ENCODE measurements at places on chromosomes 3 and 15. TPM values are rescaled to one million over a fixed set of nuclear protein-coding genes. Genes with fewer than 3 reads are reported as not detected.

PGBD4 gene
- 3.9 TPM for total RNA-seq

PLIN1 gene
- not detected for total RNA-seq

DNA sequence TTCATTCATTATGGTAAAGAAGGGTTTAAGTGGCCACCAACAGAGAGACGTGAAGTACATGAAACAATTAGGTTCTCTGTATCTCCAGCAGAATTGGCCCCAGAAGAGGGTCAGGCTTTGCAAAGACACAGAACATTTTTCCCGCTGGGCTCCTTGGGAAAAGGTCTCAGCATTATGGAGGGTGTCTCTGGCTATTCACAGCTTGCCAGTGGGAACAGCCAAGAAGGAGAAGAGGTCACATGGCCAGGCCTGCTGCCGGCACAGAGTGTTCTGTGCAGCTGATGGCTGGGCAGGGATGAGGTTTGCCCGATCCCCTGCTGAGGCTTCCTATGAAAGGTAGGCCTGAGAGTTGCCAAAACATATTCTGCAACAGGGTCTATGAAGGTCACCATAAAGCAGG, 77.8 kb upstream of the LPP start:
- no peak for DNase-seq

DNA sequence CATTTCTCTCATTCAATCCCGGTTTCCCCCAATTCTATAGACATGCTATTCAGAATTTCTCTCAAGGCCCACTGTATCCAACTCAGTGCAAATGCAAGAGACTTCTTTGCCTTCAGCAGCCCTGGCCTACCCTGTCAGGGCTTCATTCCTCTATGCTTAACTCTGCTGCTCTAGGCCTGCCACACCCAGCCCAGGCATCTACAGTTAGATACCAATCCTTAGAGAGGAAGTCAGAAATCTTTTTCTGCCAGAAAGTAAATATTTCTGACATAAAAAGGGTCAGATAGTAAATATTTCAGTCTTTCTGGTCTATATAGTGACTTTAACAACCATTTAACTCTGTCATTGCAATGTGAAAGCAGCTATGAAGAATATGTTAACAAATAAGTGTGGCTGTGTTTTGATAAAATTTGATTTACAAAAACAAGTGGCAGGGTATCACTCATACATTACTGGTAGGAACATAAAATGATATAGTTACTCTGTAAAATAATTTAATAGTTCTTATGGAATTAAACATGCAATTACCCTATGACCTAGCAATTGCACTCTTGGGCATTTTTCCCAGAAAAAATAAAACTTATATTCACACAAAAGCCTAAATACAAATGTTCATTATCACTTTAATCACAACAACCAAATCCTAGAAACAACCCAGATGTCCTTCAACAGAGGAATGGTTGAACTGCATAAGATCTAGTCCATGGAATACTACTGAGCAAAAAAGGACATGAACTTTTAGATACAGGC, 942.0 kb downstream of the SQOR start:
- no peak for DNase-seq

SST gene
- not detected for total RNA-seq

MAPKBP1 gene
- total RNA-seq = 26.3 TPM

- no peak for DNase-seq
Observed at GRCh38 chr15:34012461-34013028, 26.5 kb downstream of the AVEN start.

LRRC31 gene
- total RNA-seq = not detected

SLC6A11 gene
- total RNA-seq = not detected

NCK1 gene
- 33.4 TPM for total RNA-seq

DNA sequence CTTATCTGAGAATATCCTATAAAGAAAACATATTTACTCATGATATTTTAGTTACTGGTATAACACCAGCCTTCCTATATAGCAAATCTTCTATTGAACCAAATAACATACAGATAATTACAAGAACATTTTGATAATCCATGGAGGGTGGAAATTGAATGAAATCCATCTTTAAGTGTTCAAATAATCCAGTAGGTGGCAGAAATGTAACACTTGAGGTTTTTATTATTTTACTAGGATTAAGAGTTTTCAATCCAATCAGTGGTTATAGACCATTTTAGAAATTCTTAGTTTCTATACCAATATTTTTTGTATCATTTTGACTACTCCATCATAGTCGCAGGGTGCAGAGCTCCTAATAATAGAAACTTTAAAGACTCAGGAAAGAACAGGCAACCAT, 101.9 kb upstream of the KCNH8 start:
- no peak for DNase-seq

GOLGA6L4 gene
- total RNA-seq = 1.0 TPM

TUSC7 gene
- not detected for total RNA-seq

FOXB1 gene
- total RNA-seq = 1.2 TPM

DNA sequence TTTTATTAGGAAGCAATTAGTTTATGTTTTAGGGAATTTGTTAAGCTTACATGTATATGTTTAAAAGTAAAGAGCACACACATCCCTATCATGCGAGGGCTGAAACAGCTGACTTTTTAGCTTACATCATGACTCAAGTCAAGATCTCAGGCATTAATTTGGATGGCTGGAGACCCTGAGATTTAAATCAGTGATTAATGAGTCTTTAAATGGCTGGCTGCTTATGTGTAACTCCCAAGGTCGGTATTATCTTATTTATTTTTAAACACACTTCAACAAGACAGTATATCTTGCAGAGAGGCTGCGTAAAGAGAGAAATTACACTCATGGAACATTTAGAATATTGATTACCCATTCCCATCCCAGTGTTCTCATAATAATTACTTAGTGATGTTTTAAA, 169.4 kb downstream of the KBTBD8 start:
- no peak for DNase-seq

ZBED2 gene
- total RNA-seq = 812 TPM

DNA sequence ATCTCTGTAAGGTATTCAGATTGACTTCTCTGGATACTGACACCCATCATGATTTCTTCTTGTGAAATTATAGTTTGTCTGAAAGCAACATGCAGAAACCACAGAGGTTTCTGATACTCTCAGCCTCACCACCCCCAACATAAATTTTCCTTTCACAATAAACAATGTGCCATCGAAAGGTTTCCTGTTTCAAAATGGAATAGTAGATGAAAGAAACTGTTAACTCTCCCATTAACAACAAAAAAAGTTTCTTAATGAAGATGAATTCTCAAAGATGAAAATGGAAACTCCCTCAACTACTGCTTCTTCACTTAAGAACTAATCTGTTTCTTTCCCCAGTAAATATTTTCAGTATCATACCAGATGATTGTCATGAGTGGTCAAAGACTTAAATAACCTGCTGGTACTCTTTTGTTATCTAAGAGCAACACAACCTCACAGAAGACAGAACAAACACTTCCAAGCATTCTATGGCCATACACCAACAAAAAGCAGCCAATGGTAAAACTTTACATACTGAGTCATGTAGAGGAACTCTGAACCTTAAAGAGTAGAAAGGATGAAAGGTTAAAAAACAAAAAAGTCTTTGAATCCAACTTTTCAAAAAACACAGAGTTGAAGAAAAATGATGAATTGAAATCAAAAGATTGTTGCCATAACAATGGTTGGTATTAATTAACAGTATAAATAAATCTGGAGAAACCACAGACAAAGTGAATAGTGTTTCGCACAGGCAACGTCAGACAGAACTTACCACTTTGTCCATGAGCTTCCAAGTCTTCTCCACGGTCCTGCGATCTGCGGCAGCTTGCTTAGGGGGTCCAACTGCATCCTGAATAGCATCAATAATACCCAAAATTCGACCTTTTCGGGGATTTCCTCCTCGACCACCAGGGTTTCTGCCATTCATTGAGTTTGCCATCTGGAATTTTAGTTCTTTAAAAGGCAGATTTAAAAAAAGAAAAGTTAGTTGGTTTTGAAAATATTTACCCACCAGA, 1.9 kb downstream of the CBLB start:
- DNase-seq = no peak

SPATA12 gene
- not detected for total RNA-seq

MORC1 gene
- not detected for total RNA-seq

GRCh38 chr3:50450209-50450921, 53.1 kb downstream of the CACNA2D2 start:
- peak; percentile 70 for DNase-seq

GRCh38 chr3:136989781-136990524, 32.2 kb downstream of the IL20RB start:
- no peak for DNase-seq

DNA sequence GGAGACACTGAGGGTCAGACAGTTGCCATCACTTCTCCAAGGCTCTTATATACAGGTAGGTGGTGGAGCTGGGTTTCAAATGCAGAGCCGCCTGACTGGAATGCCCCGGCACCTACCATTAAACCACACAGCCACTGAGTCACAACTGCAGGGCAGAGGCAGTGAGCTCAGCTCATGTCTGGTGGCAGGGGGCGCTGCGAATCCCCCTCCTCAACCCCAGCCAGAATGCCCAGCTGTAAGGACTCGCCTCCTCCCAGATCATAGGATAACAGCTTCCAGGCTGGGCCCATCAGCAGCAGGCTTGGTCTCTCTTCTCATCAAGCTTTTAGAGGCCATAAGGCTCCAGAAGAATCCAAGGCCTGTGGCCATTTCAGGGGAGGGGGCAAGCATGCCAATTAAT, 26.4 kb downstream of the ADCY5 start:
- no peak for DNase-seq

GRCh38 chr15:48675436-48675835, 29.9 kb upstream of the FBN1 start:
- DNase-seq = no peak

DNA sequence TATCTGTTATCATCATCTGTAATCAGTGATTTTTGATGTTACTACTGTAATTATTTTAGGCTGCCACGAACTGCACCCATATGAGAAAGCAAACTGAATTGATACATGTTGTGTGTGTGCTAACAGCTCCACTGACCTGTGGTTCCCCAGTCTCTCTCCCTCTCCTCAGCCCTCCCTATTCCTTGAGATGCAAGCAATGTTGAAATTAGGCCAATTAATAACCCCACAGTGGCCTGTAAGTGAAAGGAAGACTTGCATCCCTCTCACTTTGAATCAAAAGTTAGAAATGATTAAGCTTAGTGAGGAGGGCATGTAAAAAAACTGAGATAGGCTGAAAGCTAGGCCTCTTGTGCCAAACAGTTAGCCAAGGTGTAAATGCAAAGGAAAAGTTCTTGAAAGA, 218.6 kb upstream of the LRRFIP2 start:
- no peak for DNase-seq

DNA sequence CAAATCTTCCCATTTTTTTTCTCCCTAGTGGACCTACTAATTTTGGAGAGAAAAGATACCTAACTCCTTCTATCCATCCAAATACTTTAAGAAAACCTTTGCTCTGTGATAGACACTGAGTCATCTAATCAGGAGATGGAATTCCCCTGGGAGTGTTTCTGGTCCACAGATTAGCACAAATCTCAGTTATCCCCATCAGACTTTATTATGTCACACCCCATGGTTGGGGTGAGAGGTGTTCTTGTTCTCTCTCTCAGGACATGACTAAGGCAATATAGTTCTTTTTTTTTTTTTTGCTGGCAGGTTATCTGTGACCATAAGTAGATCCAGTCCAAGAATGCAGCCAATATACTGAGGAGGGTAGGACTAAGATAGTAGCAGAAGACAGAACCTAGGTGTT, 15.8 kb downstream of the SLC9A9 start:
- no peak for DNase-seq

- no peak for DNase-seq
Observed at GRCh38 chr3:9769012-9769411, 735 bp downstream of the CAMK1 start.

- DNase-seq = no peak
Observed at GRCh38 chr3:59632760-59633573, 583.1 kb upstream of the CFAP20DC start.

GRCh38 chr3:186189492-186189891, 80.6 kb upstream of the ETV5 start:
- no peak for DNase-seq

DNA sequence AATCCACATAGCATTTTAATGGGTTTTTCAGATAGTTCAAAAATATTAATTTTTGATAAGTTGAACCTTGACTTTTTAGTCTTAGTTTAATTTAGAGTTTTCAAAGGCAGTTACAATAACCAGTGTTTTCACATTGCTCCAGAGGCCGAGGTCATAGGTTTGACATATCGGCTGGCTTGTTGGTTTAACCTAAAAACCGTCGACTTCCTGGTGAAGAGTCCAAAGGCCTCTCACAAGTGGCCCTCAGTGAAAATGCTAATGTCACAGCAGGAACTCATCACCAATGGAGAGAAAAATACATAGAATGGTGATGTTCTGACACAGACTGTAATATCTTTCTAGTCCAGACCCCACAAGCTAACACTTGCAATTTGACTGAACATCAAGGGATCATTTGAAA, 642.3 kb downstream of the PLOD2 start:
- no peak for DNase-seq

- no peak for DNase-seq
Observed at GRCh38 chr15:42152196-42152920, 4.1 kb downstream of the PLA2G4F start.

DNA sequence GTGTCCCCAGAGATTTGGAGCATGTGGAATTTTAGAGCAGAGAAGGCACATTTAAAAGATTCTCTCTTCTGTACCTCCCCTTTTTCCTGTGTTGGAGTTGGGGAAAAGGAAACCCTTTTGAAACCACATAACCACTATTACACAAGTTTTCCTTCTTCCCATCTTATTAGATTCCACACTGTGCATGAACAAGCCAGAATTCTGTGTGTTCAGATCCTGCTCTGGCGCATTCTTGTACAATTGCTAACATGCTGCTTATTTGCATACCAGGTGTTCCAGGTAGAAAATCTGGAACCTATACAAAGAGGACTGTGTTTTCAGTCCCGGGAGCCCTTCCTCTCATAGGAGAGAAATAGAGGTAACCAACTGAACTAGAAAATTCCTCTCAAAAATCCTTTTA, 2.6 kb upstream of the CIB2 start:
- DNase-seq = no peak

KLHL40 gene
- not detected for total RNA-seq

DNA sequence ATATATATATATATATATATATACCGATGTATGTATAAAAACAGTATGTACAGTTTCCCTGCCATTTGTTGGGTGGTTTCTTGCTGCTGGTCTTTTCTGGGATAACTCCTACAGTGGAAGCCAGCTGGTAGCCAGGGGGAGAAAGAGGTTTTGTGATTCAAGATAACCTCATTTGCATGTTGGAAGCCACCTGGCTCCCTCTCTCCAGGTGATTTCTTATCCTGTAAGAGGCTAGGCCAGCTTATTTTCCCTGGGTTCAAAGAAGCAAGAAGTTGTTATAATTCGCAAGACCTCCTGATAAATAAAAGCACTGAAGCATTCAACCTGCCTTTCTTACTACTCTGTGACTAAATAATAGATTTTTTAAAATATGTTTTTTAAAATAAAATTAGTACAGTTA, 443.3 kb downstream of the VGLL3 start:
- no peak for DNase-seq

DNA sequence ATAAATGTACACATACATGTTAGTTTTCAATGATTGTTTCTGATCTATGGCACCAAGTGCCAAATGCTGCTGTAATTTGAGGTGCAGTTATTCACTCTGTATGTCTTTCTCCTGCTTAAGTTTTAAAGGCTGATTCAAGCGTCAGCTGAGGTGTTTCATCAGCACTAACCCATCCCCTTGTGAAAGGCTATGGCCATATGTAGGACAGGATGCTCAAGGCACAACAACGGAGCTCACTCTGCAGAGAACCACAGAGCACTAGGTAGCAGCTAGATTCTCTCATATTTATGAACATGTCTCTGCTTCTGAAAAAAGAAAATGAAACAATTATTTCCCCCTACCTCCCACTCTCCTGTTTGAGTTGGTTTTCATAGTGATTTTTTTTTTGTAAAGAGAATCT, 340.0 kb upstream of the TMCO5A start:
- no peak for DNase-seq

- DNase-seq = no peak
Observed at GRCh38 chr3:189629803-189630455, 1.3 kb upstream of the TP63 start.

- no peak for DNase-seq
Observed at GRCh38 chr15:62141643-62142588, 23.2 kb downstream of the C2CD4B start.

All from activated T-helper 1 cell treated with anti-CD3 and anti-CD28 coated beads, Interleukin-12 subunit alpha, Interleukin-12 subunit beta, Interleukin-2, Interleukin-4 antibody, amounts not matched to agents 30 ng/mL and 10 ng/mL and 1 ng/mL, durations not matched to agents 14 hours and 24 hours and 36 hours (primary cell).